ENCODE measurements at places on chromosomes 6 and 20.

DNA sequence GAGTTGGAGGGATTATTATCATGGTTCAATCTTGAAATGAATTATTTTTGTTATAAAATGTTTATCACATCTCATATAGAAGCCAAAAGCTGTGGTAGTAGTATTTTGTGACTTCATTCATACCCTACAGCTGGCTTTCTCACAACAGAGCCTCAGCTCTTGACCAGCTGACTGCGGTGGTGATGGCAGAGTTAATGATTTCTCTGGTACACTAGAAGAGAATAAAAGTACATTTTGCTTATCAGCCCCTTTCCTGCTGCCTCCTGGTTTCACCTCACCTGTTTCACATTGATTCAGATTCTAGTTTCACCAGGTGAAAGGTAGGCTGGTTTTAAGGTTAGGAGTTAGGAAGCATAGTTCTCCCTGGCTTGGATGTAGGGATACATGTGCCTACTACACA lies 55.7 kb downstream of the AFG1L start:
- no peak for DNase-seq

GRCh38 chr20:53872561-53873229 lies 197.7 kb downstream of the BCAS1 start:
- DNase-seq: no peak

DNA sequence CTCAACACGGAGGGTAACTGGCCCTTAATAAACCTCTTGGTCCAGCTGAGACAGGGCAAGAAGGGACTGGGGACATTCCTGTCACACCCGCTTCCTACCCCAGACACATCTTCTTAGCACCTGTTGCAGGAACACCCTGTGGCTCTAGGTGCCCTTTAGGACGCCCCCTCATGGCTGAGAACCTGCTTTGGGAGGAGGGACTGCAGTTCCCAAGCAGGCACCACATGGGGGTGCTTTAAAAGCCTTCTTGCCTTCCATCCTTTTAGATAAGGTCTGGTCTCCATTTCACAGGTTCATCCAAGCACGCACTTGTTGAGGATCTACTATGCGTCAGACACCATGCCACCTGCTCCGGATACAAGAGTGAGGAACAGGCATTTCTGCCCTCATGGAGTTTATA lies 26.6 kb downstream of the NSFL1C start:
- no peak for DNase-seq

- DNase-seq: no peak
These were observed 230.5 kb downstream of the ZMYND8 start for GRCh38 chr20:47125758-47126591.

DNA sequence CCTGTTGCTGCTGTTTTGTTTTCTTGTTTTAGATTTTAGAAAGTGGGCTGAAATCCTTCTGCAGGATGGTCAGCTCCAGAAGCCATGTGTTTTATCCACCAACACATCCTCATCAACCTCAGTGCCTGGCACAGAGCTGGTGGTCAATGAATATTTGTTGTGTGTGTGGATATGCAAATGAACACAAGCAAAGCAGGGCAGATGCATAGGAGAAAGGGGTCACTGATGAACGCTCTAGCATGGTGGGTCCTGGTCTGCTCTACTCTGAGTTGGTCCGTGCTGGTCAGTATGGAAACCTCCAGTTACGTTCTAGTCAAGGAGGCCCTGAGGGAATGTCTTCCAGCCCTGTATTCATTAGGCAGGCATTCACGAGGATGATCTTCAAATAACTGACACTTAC lies 682.5 kb downstream of the QKI start:
- DNase-seq: no peak

DNA sequence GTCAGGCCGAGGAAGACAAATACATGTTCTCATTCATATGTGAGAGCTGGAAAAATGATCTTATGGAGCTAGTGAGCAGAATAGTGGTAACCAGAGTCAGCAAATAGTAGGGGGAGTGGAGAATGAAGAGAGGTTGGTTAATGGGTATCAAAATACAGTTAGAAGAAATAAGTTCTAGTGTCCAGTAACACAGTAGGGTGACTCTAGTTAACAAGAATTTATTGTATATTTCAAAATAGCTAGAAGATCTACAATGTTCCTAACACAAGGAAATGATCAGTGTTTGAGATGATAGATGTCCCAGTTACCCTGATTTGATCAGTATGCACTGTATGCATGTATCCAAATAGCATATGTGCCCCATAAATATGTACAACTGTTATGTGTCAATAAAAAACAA lies 128.4 kb downstream of the BCKDHB start:
- no peak for DNase-seq

DNA sequence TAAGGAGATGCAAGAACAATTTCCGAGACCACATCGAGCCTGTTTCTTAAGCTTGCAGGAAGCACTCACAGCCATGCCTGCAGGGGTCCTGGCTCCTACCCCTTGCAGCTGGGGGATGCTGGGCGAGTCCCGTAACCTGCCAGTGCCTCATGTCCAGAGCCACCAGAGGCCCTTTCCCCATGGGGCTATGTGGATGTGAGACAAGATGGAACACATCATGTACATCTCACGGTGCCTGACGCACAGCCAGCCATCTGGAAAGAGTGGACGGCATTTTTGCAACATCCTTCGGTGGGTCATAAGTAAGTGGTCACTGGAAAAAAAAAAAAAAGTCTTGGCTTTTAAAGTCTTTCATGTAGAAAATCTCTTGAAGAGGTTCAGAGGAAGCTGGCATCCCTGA lies 72.8 kb downstream of the CDH4 start:
- no peak for DNase-seq

DNA sequence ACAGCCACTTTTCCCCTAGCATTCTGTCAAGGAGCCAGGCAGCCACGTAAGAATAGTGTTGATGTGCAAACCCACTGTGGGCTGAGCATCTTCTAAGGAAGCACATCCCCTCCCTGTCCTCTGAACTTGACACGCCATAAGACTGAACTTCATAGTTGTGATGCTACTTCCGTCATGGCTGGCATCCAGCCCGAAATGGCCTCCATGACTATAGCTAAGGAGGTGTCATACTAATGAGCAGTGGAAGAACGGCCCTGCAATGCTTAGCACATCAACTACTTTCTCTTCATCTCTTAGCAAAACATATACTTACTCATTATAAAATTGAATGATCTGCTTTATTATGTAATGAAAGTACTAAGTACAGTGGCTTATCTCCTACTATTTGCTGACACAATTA lies 110.2 kb downstream of the GJA10 start:
- no peak for DNase-seq

- DNase-seq: no peak
These were observed 72.5 kb downstream of the ATP9A start for GRCh38 chr20:51695574-51696303.

DNA sequence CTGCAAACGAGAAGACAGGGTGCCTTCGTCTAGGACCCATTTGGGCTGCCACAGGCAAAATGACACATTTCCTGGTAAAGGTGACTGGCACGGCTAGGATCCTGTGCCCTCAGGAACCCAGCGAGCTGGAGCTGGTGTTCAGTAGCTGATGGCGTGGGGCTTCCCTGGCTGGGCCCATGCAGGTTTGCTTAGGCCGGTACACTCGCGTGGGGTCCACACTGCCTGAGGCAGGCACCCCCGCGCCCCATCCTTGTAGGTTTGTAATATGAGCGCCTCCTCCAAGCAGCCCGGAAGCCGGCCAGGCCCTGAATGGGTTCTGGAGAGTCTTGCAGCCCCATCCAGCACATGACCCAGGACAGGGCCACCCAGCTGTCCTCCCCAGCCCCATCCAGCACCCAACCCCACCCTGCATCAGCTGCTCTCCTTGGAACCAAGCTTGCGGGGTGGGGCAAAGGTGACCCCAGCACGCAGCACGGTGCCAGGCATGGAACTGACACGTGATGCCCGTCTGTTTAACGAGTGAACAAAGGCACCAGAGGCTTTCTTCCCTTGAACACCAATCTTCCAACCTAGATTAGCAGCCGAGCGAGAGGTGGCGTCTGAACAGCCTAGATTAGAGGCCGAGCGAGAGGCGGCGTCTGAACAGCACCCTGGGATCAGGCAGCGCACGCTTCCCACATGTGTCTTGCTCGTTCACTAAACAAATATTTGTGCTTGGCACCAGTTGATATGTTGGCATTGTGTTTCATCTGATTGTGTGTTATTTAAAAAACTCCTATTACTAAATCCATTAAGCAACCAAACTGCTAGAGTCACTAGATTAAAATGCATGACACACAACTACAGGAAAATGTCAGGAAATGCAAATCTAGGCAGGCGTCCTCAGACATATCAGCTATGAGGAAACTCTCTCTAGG lies 112.1 kb downstream of the DLL1 start:
- no peak for DNase-seq

DNA sequence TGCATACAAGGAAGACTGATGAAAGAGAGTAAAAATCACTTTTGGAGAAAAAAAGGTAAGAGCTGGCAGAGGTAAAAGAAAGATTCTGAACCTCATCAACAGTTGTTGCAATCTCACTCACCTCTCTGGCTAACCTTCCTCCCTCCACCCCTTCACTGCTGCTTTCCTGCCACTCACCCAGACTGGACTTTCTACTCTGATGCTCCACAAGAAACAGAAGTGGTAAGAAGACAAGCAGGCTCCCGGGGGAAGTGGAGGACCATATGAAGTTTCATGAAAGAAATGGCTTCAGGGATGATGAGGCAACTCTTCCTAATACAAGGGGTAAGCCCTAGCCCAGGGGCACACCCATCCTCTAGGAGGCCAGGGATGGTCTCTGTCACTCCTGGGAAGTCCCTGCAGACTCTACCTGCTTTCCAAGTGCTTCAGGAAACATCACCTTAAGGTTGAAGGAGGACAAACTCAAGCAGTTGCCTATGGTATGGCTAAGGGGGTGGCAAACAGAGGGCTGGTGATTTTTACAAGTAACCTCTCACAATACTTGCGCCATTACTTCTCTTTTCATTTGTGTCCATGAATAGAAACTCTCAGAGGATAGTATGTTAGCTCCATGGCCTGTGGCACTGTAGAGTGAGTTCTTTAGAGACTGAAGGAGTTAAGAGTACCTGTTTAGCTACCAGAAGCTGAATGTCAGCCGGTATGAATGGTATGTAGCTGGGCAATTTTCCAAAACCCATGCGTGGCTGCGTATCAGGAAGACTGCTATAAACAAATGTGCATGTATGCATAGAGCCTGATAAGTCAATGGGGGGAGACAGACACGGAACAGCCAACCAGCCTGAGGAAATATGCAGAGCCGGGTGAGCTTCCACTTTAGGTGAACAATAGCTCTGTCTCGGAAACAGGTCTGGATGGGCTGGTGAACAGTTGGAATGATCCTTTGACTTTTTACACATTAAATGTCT lies 112.0 kb downstream of the BACH2 start:
- DNase-seq: no peak

DNA sequence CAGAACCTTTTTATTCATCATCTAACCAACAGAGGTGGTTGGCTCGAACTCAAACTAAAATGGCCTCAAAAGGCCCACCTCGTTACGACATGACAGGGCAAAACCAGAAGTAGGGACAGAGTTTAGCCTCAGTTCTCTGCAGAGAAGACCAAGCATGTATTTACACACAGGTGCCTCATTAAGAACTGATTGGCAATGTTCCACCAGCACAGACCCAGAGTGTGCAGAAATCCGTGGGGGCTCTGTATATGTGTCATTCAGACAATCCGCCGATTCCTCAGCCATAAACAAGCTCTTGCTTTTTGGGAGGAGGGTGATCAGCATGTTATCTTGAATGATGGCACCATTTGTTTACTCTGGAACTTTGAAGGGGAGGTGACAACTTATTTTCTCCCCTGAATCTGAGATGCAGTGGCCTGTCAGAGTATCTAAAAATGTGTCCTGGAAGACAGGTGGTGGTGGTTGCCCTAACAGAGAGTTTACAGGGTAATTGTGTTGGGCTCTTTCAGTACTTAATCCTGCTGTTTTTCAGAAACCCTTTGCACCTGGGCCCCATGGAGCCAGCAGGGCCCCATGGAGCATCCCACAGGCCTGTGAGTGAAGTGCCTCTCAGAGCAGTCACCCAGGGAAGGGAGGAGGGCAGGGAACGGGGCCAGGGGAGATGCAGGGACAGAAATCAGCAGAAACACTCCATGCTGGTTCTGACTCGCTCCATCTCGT lies 29.1 kb upstream of the C20orf203 start:
- no peak for DNase-seq

DNA sequence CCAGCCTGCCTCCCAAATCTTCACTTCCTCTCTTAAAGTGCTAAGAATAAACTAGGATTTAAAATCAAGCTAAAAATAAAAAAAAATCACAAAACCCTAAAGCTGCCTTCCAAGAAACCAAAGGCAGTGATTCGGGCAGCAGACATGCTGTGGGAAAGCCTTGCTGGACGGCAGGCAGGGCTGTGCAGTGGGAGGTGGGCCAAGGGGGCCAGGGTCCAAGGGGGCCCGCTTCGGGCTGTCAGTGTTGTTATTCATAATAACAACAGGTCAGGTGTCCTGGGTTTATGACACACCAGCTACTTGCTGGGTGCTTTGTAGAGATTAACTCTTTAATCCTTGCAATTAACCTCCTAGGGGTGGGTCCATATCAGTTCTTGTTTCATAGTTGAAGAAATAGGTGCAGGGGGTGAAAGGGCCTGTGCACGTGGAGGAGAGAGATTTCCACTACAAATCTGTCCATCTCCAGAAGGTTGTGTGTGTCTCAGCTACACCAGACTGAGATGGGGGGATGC lies 40.4 kb downstream of the CD40 start:
- no peak for DNase-seq

GRCh38 chr6:161088676-161089328 lies 97.2 kb downstream of the MAP3K4 start:
- DNase-seq: no peak

GRCh38 chr6:105994118-105994590 lies 92.0 kb upstream of the PRDM1 start:
- no peak for DNase-seq

- DNase-seq: no peak
These were observed 8.3 kb downstream of the B4GALT5 start for GRCh38 chr20:49705358-49705757.

GRCh38 chr6:108253241-108253640 lies 7.6 kb downstream of the SNX3 start:
- no peak for DNase-seq

- DNase-seq: no peak
These were observed 34.1 kb upstream of the TBC1D7 start for GRCh38 chr6:13362412-13362811.

DNA sequence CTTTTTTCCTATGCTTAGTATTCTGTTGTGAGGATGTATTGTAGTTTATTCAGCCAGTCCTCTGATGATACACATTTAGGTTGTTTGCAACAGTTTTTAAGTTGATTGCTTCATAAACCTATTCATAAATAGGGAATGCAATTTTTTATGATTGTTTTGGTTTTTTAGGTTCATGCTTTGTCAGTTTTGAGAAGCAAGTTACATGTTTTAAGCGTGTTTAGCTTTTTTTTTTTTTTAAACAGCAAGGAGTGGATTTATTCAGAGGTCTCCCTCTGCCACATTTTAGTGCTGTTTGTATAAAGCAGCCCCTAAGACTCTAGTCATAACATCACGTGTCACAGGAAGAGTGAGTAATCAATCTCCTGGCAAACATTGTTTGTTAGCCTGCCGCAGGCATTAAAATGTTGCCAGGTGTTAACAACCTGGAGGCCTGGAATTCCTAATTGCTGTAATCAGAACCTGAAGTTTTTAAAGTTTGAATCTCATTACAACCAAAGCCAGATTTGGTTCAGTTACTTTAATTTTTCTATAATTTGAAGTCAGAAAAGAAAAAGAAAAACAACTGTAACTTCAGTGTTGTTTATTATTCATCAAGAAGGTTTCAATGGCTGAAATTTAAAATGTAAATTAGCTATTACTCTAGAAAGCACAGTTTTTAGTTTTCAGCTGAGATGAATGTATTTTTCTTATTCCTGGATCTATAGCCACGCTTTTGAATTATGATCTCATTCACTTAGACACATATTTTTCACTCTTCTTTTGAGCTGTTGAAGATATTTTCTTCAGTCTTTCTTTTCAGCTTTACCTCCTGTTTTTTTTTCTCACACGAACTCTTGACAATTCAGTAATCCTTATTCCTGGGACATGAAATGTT lies 59.2 kb downstream of the KCNS1 start:
- DNase-seq: no peak

All from HuH-7.5 (cell line).